ENCODE measurements at places on chromosomes 16 and 17. TPM values are rescaled to one million over a fixed set of nuclear protein-coding genes. Genes with fewer than 3 reads are reported as not detected.

Gene TGFB1I1
- total RNA-seq, result 0.59 TPM

Gene CDH1
- 0.37 TPM for total RNA-seq

Gene TERF2IP
- total RNA-seq, result 91.0 TPM

Gene HCRT
- total RNA-seq, result not detected

Gene RND2
- 0.22 TPM for total RNA-seq

Gene PRR15L
- total RNA-seq, result not detected

Gene MEIOC
- 0.31 TPM for total RNA-seq

Gene GNG13
- total RNA-seq, result not detected

Gene C17orf113
- total RNA-seq, result 0.15 TPM

Gene C17orf50
- not detected for total RNA-seq

Gene EFCAB5
- 0.84 TPM for total RNA-seq

Gene WSCD1
- 0.35 TPM for total RNA-seq

Gene DHRS7C
- not detected for total RNA-seq

Gene ADORA2B
- total RNA-seq, result 0.95 TPM

Gene ELMO3
- 5.0 TPM for total RNA-seq

Gene C16orf95
- 8.4 TPM for total RNA-seq

Gene C17orf78
- not detected for total RNA-seq

Gene ZNF19
- 3.1 TPM for total RNA-seq

Gene RBFOX1
- total RNA-seq, result not detected

Gene PRSS21
- total RNA-seq, result 9.2 TPM

Gene SMTNL2
- total RNA-seq, result not detected

Gene TBC1D28
- total RNA-seq, result not detected

Gene TBC1D26
- total RNA-seq, result 0.20 TPM

Gene SKAP1
- total RNA-seq, result 56.0 TPM

Gene C16orf74
- total RNA-seq, result 1.1 TPM

Gene SLX4
- total RNA-seq, result 11.6 TPM

Gene LGALS9B
- not detected for total RNA-seq

Gene PLLP
- not detected for total RNA-seq

Gene PRSS8
- total RNA-seq, result not detected

Gene CYB5B
- 152 TPM for total RNA-seq

Gene NDRG4
- 2.4 TPM for total RNA-seq

Gene CA5A
- total RNA-seq, result not detected

Gene CHST6
- 0.11 TPM for total RNA-seq

Gene RAB11FIP4
- 15.1 TPM for total RNA-seq
